Stimulated activated CD4-positive, alpha-beta T cell treated with anti-CD3 and anti-CD28 coated beads, Interleukin-4, amount 100 ng/mL, for 4 hours (primary cell): ENCODE measurements at places on chromosomes 16 and 17.
A peak's percentile ranks its signal among the peaks of the same experiment; 100 is the strongest.

DNA sequence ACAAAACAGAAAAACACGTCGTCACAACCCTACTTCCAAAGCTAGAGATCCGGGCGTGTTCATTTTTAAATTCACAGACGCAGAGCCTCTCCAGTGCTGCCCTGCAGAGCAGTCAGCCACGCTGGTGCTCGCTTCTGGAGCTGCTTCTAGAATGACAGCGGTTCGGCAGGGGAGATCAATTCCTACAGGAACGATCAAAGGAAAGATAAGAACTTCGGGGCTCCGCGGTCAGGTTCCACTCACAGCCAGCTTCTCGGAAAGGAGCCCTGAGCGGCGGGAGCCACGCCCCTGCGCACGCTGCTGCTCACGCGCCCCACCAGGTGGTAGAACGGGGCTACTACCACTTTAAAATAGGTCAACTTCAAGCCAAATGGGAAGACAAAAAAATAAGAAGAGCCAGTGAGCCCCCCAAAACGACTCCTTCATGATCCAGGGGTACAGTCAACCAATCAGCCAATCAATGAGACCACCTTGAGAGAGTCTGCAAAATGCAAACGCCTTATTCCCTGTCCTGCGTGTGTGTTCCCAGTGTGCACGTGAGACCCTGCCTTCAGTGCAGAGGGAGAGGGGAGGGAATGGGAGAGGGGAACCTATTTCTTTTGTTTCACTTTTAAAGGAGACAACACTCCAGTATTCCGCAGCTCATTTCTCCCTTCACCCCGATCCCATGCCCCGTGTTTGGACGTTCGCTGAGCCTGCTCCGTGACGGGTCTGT, 209.7 kb downstream of the RBFOX3 start:
- peak; percentile 68 for DNase-seq

GRCh38 chr17:31580706-31581490, 189.4 kb downstream of the RAB11FIP4 start:
- DNase-seq, result no peak

DNA sequence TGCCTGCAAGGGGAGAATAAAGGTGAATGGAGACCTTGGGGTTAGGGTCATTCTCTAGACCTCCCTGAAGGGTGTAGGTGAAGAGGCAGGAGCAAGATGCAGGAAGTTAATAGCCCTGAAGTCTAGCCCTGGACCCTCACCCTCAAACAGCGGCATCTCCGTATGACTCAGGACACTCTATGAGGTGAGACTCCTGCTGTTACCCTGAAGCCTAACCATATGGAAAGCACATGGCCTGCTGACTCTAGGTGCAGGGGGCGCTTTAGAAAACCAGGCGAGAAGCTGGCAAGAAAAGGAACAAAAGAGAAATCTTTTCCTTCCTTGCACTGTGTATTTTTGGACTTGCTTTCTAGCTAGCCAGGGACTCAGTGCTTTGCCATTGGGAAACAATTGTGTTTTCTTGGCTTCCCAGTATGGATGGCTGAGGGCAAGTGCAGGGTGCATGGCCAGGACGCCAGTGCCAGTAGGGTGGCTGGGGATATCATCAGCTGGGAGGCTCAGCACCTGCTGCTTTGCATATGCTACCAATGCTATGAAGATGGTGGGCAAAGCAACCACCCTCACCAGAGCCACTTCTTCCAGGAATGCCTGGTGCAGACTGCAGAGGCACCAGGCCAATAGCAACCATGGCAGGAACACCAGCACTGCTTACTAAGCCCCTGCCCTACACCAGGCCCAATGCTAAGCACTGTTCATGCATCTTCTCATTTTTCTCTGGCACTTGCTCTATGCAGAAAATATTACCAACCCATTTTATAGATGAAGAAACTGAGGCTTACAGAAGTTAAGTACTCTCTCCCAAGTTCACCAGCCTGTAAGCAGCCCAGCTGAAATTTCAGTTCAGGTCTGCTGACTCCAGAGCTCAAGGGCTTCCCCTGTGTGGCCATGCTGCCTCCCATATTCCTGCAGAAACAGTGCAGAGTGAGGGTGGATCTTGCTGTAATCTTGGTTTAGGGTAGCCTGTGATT, 425.1 kb downstream of the SLC39A11 start:
- DNase-seq, result no peak

GRCh38 chr17:12104831-12105230, 84.2 kb downstream of the MAP2K4 start:
- no peak for DNase-seq

DNA sequence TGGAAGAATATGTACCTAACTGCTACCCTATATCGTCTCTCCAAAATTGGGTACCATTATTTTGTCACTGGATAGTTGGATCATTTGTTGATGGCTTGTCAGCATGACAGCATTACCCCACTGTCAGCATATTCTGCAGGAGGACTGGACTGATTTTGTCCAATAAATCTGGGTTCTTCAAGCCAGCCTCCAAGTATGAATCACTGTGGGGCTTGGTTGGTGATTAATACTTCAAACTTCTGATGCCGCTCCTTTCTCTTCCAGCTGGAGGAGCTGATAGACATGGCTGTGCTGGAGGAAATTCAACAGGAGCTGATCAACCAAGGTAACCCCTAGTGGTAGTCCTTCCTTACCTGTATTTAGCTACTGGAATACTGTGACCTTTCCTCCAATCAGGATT, 2.5 kb downstream of the RPAIN start:
- DNase-seq, result no peak

GRCh38 chr17:80599546-80600305, 55.1 kb downstream of the RPTOR start:
- no peak for DNase-seq

GRCh38 chr17:8311131-8311790, 1.2 kb downstream of the ARHGEF15 start:
- DNase-seq, result no peak

- no peak for DNase-seq
These were observed 11.4 kb downstream of the HLF start for GRCh38 chr17:55275894-55276804.

DNA sequence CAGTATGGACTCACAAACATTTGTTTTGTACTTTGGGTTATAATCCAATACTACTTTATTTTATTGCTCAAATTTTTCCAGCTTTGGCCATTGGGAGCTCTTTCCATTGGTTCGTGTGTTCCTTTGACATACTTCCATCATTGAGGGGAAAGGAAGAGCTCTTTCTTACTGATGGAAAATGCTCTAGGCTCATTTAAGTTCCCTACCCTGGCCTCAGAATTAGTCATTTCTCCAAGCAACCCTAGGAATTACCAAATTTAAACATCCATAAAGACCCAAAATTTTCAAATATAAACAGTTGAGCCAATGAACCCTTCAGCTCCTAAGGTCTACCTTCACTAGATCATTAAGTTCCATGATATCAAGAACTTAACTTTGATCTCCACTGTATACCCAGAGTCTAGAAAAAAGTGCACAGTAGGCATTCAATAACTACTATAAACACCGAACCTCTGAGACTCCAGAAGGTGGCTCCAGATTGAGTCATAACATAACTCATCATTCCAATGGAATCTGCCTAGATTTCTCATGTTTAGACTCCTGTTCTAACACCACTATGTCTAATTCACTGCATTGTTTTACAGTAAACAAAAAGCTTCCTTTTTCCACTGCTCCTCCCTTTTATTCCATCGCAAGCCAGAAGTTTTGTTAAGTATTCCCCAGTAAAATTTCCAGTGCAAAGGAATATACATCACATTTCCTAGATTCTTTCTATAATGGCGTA, 39.0 kb downstream of the SMURF2 start:
- no peak for DNase-seq

- DNase-seq, result no peak
These were observed 16.8 kb downstream of the ZNF750 start for GRCh38 chr17:82823004-82823403.

- no peak for DNase-seq
These were observed 23.8 kb upstream of the ZNF469 start for GRCh38 chr16:88359008-88359407.

GRCh38 chr16:78246559-78246958, 147.1 kb downstream of the WWOX start:
- DNase-seq, result no peak

GRCh38 chr16:79707876-79708275, 107.3 kb upstream of the MAF start:
- no peak for DNase-seq

DNA sequence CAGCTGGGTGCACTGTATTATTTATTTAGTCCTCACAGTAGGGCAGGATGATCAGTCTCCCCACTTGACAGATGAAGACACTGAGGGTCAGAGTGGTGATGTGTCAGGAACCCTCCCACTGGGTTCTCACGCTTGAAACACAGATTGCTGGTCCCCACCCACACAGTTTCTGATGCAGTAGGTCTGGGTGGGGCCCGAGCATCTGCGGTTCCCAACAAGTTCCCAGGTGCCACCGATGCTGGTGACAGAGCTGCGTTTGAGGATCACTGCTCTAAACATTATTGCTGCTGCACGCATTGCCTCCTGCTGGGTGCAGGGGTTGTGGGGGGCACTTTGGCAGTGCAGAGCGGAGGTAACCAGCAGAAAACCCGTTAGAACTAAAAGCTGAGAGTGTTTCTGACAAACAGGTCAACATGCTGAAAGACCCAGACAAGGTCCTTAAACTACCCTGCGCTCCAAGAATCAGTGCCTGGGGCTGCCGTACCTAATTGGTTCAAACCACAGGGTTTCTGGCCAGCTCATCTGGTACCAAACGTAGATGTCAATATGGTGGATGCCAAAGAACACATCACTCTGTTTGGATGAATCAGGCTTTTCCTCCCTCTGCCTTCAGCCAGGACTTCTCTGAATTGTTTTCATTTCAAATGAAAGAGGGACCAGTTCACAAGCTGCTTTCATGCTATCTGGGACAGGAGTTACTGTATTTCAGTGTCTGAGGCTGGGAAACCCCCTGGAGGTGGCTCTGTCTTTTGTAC, 76.0 kb downstream of the ABCC1 start:
- DNase-seq, result peak; percentile 68

- no peak for DNase-seq
These were observed 8.6 kb downstream of the DNAH17 start for GRCh38 chr17:78568494-78569115.

- no peak for DNase-seq
These were observed 252.1 kb upstream of the N4BP1 start for GRCh38 chr16:48862087-48862532.

GRCh38 chr17:40696651-40697072, 6.9 kb downstream of the KRT24 start:
- DNase-seq, result no peak

GRCh38 chr16:10598157-10598556, 17.8 kb upstream of the EMP2 start:
- no peak for DNase-seq

GRCh38 chr17:28141313-28141712, 98.8 kb downstream of the NLK start:
- DNase-seq, result no peak

DNA sequence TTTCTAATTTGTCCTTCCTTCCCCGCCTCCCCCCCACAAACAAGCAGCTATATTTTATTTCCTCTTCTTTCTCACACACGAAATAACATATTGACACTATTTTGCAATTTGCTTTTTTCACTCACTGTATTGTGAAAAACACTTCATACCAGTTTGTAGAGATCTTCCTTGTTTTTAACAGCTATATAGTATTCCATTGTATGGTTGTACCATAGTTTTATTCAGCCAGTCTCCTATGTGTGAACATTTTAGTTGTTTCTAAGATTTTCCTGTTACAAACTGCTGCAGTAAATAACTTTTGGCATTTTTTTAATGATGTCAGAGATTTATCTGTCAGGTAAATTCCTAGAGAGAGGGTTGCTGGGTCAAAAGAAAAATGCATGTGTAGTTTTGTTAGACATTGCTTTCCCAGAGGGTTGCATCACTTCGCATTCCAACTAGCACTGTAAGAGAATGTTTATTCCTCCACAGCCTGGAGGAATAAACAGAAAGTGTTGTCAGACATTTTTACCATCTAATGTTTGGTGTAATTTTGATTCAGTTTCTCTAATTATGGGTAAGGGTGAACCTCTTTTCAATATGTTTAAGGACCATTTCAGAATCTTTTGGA, 101.2 kb downstream of the MRTFB start:
- DNase-seq, result no peak

DNA sequence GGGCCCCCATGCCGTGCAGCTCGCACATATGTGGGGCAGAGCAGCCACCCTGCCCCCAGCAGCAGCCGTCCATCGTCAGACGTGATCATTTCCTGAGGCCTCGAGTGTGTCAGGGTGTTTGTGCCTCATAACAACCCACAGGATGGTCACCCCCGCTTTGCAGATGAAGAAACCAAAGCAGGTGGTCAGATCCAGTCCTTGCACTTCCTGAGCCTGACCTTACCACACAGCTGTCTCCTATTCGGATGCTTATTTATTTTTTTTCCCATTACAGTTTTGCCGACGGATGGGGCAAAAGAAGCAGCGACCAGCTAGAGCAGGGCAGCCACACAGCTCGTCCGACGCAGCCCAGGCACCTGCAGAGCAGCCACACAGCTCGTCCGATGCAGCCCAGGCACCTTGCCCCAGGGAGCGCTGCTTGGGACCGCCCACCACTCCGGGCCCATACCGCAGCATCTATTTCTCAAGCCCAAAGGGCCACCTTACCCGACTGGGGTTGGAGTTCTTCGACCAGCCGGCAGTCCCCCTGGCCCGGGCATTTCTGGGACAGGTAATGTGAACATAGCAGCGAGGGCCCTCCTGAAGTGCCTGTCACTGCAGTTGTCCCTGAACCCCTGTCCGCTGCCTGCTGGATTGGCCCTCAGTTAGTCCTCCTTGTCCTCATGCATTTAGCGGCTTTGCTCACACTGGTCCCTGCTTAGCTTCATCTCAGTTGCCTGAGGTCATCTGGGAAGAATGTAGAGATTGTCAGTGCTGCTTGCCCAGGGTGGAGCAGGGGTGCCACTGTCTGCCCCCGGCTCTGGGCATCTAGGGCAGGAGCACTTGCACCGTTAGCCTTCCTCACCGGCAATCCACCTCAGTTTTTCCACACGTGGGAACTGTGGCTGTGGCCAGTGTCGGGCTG, 1.4 kb downstream of the MPG start:
- DNase-seq, result no peak

DNA sequence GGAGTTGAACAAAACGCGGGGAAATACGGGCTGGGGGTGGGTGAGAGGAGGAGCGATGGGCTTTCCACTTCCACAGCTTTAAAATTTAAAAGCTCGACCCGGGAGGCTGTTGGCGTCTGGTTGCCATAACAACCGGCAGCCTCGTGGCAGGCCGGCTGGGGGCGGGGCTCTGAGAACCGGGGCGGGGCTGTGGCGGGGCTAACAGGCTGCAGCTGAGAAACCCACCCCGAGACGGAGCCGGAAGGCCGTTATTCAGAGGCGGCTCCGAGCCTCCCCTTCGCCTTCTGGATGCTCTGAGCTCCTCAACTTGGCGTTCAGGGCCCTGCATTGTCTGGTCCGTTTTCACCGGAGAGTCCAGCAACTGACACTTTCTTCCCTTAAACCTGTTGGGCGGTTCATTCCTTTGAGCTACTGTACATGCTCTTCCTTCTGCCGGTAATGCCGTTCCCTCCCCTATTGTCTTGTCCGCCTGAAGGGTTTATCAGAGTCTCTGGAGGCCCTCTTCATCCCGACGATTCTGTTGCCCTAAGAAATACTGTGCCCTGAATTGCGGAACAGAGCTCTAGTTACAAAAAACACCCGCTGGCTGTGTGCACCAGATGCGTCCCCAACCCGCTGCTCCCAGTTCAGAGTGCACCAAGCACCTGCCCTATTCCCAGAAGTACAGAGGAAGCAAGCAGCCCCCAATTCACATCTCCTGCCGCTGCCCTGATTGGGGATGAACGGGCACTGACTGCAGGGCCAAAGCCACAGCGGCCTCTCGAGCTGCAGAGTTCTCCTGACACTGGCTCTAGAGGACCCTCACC, 596 bp downstream of the DNAAF8 start:
- DNase-seq, result peak; percentile 89

GRCh38 chr16:72844225-72844920, 203.6 kb downstream of the ZFHX3 start:
- no peak for DNase-seq

GRCh38 chr17:66302761-66303626, 581 bp downstream of the PRKCA start:
- peak; percentile 22 for DNase-seq
